Naive thymus-derived CD4-positive, alpha-beta T cell (primary cell): ENCODE measurements at places on chromosomes 7 and 10. TPM values are rescaled to one million over a fixed set of nuclear protein-coding genes. Genes with fewer than 3 reads are reported as not detected.

The NPY4R gene
- polyA plus RNA-seq: not detected

The HOXA1 gene
- polyA plus RNA-seq: 0.18 TPM

The TRIM56 gene
- polyA plus RNA-seq: 17.0 TPM

The ERLIN1 gene
- 19.3 TPM for polyA plus RNA-seq

The OR2A5 gene
- not detected for polyA plus RNA-seq

DNA sequence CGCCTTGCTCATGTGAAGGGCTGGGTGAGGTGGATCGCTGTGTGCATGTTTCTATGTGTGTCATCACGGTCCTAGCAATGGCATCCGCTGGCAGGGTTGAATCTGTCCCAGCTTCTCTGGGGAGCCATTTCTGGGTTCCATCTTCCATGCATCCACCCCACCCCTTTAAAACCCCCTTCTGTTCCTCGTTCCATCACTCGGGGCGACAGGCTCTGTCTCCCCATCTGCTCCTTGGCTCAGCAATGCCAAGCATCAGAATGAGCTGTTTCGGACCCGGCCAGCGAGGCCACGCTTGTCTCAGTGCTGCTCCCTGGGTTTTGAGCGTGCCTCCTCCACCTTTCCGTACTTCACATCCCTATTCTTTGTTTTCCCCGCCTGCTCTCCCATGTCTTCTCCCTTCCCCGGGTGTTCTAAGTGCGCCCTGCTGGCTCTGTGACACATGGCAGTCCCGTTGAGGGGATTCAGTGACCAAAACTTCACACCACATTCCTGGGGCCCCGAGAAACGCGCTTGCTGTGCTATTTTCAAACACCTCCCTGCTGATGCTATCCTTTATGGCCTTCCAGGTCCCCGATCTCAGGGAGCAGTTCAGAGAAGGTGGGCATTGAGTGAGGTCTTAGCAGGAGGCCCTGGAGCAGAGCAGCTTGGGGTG, 554.1 kb upstream of the FOXK1 start:
- DNase-seq: no peak

GRCh38 chr10:1425879-1426278, 311.4 kb downstream of the ADARB2 start:
- DNase-seq: no peak

DNA sequence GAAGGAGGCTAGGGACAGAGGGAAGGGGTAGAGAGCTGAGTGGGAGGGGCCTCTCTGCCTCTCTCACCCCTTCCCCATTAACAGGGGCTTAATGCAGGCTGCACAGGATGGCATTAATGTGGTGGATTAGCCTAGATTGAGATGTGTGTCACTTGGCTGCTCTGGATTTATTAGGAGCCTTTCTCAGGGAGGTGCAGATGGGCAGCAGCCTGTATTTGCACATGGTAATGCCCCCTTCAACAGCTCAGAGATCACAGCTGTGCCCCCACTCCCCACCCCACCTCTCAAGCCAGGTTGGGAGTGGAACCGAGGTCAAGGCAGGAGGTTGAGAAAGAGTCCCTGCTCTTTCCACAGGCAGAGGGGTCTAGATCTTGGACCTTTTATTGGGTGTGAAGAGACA, 7.3 kb downstream of the PITX3 start:
- DNase-seq: no peak

DNA sequence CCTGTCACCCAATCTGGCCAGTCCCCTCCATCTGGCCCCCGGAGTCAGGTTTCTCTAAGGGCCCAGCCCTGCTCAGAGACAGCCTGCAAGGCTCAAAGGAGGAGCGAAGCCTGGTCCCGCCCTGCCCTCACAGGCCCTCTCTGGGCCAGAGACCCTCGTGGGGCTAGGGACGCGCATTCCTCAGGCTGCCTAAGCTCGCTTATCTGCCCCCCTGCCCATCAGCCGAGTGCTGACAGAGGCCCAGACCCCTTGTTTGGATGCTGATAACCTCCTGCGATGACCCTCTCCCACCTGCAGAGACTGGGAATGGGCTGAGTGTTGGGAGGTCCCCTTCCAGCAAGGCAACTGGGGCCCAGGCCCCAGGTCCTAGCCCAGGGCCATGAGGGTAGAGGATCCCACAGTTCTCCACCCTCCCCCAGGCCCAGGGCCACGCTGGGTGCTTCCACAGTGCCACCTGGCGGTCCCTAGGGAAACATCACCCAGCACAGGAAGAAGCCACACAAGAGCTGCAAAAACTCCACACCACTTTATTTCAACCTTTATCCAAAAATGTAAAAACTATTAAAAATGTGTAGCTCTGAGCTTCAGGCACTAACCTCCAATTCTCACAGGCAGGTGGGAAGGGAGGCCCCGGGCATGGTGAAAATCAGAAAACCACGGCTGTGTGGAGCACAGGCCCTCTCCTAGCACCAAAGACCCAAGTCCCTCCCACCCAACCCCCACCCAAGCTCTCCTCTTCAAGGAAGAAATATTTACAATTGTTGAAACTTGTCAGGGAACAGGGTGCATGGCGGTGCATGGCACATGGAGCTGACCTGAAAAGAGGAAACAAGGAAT, 2.2 kb downstream of the NPM3 start:
- peak; percentile 70 for DNase-seq

- no peak for DNase-seq
Observed at GRCh38 chr7:2781636-2782035, 62.5 kb downstream of the GNA12 start.

DNA sequence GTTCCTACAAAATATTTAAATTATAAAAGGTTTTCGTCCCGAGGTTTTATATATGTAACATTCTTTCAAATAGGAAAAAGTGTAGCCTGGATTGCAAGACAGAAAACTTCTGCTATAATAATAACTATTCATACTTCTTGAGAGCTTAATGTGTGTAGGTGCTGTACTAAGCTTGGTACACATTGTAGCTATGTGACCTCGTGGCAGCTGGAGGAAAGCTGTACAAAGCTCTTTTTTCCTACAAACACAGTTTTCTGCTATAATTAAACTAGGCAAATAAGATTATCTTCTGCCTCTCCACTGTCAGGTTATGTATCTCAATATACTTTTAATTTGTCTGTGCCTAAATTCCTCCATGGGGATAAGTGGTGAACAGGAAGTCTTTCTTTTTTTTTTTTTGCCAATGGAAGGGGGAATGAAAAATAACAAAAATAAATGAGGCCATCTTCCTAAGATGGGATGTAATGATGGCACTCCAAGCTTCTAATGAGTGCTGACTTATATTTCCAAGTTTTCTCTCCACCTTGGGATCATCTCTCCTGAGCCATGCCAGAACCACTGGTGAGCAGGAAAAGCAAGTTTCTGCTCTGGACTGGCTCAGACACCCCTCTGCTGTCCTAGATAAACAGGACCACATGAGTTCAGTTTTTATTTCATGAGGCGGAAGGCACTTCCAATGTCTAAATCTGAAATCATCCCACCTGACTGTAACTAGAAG, 9.9 kb downstream of the SGMS1 start:
- no peak for DNase-seq

GRCh38 chr7:135707570-135707966, 20.4 kb downstream of the SLC13A4 start:
- DNase-seq: no peak

DNA sequence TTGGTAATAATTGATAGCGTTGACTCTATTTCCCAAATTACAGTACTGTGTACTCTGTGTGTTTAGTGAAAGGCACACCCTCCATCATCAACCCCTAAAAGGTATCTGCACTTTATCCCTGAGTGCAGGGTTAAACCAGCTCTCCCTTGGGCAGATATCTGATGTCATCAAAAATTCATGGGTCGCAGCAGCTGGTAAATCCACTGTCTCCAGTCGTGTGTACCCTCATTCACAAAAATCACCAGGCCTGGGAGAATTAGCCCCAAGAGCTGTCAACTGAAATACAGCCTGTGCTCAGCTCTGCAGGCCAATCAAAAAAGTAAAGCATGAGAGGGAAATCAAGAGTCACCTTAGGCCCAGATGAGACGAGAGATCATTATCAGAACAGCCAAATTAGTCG, 103.7 kb downstream of the HIP1 start:
- no peak for DNase-seq

- DNase-seq: no peak
Observed at GRCh38 chr10:58347967-58348366, 13.2 kb downstream of the UBE2D1 start.

DNA sequence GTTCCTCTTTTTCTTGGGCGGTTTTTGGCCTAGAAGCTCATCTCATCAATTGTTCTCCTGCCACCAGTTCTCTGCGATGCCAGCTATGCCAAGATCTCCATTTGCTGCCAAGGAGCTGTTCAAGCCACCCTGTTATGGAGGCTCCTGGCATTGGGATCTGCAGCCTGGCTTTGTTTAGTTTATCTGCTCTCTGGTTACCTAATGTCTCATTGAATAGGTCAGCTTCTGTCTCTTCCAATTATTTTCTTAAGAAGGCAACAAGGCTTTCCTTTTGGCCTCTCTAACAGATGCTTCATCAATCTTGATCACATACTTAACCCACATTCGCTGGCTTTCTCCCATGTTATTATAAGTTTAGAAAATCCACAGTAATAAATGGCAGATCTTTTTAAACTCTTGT, 20.6 kb upstream of the SDK1 start:
- DNase-seq: no peak

GRCh38 chr7:50304911-50305582, 531 bp downstream of the IKZF1 start:
- peak; percentile 82 for DNase-seq
